Inflammatory macrophage treated with lipopolysaccharide for 4 hours (primary cell): ENCODE measurements at places on chromosomes 6 and 20.

- no peak for DNase-seq
These were observed 65.7 kb upstream of the BACH2 start for GRCh38 chr6:90362318-90362717.

GRCh38 chr6:74551896-74552295 is 654.0 kb downstream of the COL12A1 start:
- no peak for DNase-seq

DNA sequence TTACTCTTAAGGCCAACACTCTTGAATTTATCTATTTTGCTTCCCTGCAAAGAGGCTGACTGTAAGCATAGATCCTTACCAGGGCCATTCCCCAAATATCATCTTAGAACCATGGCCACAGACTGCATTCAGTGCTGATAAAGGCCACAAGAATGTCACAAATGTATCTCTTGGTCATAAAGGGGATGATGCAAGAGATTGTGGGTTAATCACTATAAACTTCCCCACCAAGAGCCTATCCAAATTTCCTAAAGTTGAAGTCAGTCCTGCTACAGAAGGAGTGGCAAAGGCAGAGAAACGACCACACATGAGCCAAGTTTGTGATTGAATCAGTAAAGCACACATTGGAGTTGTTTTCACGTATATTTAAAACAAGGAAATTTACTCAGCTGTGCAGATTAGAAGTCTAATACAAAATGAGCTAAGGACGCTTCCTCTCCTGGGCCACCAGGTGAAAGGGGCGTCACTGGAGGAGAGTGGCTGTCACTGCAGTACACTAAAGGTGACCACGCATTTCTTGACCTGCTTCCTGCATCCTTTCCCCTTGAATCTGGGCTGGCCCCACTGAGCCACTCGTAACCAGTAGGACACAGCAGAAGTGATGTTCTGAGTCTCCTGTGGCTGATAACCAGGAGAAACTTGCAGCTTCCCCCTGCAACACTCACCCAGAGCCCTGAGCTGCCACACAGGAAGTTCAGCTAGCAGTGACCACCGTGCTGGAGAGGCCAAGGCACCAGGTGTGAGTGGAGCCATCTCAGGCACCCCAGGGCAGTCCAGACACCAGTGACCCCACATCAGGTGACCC is 181.9 kb downstream of the SYNDIG1 start:
- peak; percentile 57 for DNase-seq

GRCh38 chr6:141033101-141033500 is 1099.6 kb upstream of the GJE1 start:
- no peak for DNase-seq

DNA sequence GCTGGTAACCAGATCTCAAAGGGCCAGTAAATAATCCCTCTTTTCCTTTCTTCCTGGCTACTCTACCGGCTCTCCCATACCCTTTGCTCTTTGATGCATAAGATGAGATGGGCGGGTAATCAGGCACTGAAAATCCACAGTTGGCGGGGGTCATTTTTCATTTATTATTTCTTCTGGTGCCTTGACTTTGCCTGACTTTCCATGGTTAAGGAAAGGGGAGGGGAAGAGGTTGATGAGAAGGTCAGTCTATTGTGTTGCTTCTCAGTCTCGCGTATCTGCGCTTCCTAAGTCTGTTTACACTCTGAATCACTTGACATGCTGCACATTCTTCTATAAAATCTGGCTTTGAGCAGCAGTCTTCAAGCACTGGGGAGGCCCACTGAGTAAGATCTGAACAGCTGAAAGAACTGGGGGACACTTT is 121.1 kb upstream of the HDGFL1 start:
- DNase-seq: no peak

DNA sequence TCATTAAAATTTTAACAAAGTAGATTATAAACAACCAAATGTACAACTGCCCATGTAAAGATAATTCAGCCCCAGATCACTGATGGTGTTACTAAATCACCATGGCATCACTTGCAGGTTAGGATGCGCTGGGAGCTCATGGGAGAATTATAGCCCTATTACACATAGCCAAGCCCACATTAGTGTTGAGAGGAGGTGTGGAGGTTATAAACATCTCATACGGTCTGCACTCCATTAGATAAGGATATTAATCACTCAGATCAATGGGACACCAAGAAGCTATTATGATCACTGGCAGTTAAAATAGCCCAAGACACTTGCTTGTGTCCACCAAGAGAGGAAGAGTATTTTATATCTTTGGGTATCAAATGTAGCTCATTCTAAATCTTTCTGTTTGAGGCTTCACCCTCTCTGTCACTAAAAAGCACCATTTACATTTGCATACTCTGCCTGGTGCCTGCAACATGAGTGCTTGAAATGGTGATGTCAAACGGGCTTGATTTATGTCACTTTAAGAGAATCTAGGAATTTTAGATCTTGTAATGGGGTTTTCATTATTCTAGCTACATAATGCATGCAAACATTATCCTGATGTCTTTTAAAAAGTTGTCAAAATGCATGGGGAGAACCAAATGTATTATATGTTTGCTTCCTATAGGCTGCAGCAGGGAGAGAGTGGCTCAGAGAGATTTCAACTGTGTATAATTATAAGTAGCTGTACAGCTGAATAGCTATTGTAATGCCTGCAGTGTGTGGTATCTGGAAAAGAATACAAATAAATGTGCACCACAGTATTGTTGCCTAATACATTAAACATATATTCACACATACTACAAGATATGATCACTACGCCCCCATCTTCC is 654.1 kb upstream of the MARCKS start:
- DNase-seq: no peak

GRCh38 chr6:146202570-146202969 is 173.7 kb downstream of the GRM1 start:
- DNase-seq: no peak

- no peak for DNase-seq
These were observed 21.3 kb upstream of the TMEM14A start for GRCh38 chr6:52649536-52650160.

- DNase-seq: peak; percentile 64
These were observed 26.4 kb downstream of the HLA-F start for GRCh38 chr6:29749668-29750067.

DNA sequence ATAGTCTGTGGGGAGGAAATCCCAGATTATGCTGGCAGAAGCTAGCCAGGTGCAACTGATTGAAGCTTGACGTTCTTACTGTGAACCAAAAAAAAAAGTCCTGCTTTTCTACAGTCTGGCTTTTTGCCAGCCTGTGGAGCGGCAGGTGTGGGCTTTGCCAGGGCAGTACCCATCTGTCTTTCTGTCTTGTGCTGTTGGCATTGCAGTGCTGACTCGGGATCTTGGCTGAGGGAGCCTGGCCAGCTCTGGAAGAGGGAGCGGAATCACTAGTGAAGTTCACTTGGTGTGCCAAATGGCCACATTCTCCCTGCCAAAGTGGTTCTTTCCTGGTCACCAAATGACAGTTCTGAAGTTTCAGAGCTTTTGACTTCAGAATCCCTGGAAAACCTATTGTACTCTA is 5.0 kb downstream of the KIF3B start:
- no peak for DNase-seq

DNA sequence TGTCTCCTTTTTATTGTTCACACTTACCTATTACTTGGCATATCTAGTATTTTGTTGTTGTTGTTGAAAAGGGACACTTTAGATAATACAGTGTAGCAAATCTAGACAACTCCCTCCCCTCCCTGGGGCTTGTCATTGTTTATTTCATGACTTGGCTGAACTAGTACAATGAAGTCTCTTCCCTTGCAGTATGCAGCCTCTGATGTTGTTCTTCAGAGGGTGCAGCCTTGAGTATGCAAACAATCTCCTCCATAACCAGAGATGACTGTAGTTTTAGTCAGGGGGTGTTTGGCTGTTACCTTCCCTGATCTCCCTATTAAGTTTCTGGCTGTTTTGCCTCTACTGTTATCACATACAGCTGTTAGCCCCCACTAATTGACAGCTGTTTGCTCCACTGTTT is 315.4 kb upstream of the RUNX2 start:
- no peak for DNase-seq

- DNase-seq: peak; percentile 10
These were observed 89.8 kb upstream of the PAX1 start for GRCh38 chr20:21615617-21616080.

DNA sequence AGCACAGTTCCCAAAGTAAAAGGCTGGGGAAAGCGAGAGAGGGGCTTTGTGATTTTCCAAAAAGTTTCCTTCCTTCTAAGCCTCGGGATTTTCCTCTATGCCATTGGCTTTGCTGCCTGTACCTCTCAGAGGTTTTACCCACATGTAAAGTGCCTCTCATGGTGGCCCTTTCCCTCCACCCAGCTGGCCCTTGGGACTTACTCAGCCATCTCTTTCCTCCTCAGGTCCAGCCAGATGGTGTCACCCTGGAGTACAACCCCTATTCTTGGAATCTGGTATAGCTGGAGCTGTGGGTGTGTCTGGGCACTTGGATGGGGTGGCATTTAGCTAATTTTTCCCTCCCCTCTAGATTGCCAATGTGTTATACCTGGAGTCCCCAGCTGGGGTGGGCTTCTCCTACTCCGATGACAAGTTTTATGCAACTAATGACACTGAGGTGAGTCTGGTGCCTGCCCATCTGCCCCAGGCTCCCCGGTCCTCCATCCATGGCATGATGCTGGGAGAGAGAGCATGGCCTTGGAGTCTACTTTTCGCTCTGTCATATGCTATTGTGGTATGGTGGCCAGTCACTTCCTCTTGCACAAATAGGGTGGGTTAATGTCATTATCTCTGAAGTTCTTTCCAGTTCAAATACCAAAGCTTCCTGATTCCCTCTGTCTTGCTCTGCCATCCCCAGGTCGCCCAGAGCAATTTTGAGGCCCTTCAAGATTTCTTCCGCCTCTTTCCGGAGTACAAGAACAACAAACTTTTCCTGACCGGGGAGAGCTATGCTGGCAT is 1.1 kb downstream of the CTSA start:
- peak; percentile 53 for DNase-seq

- DNase-seq: no peak
These were observed 5.8 kb upstream of the ZSCAN23 start for GRCh38 chr6:28449056-28449455.

- peak; percentile 66 for DNase-seq
These were observed 6.5 kb upstream of the ZSCAN9 start for GRCh38 chr6:28218312-28219248.

GRCh38 chr6:116087437-116088027 is 13.1 kb upstream of the NT5DC1 start:
- DNase-seq: no peak

DNA sequence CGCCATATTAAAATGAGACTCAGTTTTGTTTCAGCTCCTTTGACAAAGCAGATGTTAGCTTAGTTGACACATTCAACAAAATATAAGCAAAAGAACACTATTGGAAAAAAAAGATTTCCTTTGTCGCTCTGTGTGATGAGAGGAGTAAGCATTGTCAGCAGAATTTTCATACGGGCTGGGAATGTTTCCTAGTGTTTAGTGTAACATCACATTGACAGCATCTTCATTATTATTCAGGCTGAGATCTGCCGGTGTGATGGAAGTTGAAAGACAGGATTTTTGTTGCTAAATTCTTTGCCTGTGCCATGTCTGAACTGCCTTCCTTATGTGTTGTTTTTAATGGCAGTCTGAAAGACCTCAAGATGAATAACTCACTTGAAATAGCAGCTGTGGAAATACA is 49.1 kb downstream of the GRM1 start:
- no peak for DNase-seq

- no peak for DNase-seq
These were observed 133.6 kb upstream of the NOX3 start for GRCh38 chr6:155589190-155589589.

DNA sequence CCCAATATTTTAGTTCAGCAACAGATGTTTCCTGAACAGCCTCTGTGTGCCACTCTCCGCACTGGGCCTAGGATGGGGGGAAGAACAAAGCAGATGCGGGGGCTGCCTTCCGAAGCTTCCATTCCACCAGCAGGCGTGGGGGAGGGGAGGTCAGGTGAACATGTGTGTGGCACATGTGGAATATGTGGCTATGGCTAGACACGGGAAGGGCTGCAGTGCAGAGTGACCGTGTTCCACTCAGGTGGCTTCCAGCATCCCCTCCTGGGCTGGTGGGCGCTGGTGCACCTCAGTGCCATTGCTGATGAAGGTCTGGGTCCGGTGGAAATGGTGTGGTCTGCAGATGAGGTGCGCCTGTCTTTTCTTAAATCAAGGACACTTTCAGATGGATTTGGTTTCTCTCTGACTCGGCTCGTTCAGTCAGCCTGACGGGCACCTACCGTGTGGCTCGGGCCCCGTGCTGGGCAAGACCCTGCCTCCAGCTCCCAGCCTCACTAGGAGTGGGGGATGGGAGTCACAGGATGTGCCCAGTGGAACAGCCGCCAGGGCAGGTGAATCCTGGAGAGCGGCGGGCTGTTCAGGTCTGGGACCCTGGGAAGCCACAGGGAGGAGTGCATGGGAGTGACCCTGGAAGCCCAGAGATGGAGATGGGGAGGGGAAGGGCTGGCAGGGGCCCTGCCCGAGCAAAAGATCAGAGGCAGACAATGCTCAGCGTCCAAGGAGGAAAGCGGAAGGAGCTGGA is 111.0 kb downstream of the SYCP2 start:
- DNase-seq: no peak

DNA sequence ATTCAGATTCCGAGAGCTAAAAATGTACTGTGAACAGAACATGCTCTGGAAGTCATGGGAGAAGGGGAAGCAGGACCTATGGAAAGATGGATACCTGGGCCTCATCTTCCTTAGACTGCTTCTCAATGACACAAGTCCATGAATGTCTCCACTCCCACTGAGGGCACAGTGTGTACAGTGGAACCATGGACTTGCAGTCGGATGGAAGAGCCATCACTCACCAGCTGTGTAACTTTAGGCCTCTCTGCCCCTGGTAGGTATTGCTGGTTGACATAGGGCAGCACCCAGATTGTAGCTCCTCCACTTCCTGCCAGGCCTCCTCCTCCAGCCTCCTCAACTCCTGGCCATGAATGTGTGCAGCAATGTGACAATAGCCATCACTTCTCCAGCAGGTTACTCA is 52.5 kb downstream of the MAFB start:
- DNase-seq: no peak

DNA sequence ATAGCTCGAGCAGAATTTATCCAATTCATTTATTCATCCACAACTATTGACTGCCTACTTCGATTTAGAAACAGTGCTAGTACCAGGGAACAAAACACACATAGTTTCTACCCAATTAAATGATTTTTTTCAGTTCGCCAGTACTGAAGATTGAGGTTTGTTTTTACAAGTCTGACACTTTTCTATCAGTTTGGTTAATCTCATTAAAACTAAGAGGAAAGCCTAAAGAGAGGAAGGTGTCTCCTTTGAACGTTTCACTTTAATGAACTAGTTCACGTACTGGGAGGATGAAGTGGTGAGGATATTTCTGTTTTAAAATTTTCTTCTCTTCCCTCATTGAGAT is 570 bp upstream of the ANKS1A start:
- no peak for DNase-seq

- no peak for DNase-seq
These were observed 444.4 kb upstream of the MARCKS start for GRCh38 chr6:113412589-113413357.

- DNase-seq: no peak
These were observed 5.8 kb upstream of the MAP3K5 start for GRCh38 chr6:136798044-136798443.

GRCh38 chr20:40697541-40697940 is 8.5 kb upstream of the MAFB start:
- DNase-seq: no peak
